Stimulated activated CD8-positive, alpha-beta memory T cell treated with anti-CD3 and anti-CD28 coated beads, Interleukin-7, amount 100 ng/mL, for 4 hours (primary cell): ENCODE measurements at places on chromosomes 7 and 10.

GRCh38 chr7:80679921-80680907 lies 41.8 kb downstream of the CD36 start:
- DNase-seq = no peak

DNA sequence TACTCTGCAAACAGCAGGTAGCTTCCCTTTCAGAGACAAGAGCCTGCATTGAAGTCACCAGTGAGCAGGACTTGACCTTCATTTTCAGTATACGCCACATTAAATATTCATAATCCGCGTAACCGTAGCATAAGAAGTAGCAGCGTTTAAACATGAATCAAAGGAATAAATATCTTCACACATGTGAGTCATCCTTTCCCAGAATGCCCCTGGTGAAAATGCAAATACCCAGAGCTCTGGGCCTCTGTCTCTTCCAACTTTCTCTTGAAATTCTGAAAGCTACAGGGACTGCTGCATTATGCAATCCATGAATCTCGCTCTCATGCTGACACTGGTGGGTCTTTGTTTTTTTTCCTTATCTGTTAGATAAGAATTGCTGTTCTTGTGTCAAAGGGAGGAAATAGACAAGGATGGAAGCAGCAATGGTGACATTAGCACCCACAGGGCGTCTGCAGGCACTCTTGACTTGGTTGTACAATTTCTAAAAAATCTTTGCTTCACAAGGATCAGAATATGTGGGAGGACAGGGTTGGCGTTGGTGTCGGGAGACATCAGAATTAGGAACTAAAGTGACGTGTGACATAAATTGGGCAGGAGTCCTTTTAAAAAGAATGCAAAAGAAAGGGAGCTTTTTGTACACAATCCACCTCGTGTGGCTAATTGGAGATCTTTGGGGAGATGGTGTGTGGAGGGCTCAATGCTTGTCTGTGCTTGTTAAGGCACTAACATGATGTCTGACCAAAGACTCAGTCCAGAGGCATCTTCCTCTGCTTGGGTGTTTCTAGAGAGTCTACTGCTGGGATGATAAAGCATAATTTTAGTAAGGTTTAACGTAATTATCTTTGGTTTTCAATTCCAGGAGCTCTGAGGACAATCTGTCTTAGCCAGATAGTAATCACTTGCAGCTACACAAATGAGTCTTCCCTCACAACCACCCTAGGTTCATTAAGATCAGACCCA lies 390.3 kb downstream of the KCNMA1 start:
- DNase-seq = no peak

GRCh38 chr10:23147035-23147434 lies 45.1 kb upstream of the PTF1A start:
- DNase-seq = no peak

GRCh38 chr10:103184615-103185014 lies 8.5 kb downstream of the NT5C2 start:
- DNase-seq = no peak

DNA sequence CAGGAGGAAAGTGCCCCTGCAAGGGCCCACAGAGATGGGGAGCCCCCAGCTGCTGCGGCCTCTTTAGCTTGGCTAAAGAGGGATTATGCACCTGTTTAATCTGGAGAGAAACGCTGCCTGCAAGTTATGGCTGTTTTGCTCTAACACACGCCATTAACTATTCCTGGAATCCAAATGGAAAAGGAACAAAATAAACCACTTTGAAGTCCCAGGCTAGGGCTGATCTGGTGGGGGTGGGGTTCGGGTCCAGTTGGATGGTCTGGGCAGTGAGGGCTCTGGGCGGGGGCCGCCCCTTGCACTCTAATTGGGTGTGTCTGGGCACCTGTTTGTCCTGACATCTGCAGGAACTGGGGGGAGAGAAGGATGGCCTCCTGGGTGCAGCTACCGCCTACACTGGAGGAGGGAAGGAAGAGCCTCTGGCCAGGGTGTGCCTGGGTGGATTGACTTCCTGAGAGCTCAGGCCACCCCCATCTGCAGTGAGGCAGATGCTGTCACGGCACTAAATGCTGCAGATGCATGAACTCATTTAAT lies 300.6 kb downstream of the ZEB1 start:
- no peak for DNase-seq

- no peak for DNase-seq
Observed at GRCh38 chr10:78336402-78336791, 302.7 kb downstream of the RPS24 start.

DNA sequence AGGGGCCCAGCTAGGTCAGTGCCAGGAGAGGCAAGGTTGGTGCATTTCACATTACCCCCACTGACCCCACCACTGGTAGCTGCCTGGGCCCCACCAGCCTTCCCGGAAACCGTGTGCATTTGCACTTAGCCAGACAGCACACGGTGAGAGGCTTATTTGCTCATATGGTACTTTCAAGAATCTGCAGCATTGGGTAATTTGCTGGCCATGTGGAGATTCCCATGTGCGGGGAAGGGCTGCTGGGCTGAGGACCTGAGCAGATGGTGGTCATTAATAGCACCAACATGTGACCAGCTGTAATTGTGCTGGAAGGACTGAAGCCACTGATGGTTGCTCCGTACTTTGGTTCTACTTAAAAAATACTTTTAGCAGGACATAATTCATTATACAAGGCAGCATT lies 323.8 kb downstream of the DPP6 start:
- no peak for DNase-seq

- no peak for DNase-seq
Observed at GRCh38 chr10:59400214-59400613, 37.9 kb upstream of the FAM13C start.

DNA sequence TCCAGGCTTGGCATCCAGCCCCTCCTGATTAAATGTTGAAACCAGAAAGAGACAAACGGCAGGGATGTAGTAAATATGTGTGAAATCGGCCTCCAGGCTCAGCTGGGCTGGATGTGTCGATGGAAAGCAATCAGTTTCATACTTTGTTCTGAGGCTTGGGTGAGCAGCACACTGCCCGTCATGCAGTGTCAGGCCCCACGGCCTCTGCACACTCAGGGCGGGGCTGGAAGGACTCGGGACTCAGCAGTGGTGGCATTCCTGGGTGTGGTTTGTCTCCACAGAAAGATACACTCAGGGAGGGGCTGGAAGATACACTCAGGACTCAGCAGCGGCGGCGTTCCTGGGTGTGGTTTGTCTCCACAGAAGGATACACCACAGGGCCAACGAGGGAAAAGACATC lies 22.0 kb downstream of the ADGRA1 start:
- DNase-seq = no peak

DNA sequence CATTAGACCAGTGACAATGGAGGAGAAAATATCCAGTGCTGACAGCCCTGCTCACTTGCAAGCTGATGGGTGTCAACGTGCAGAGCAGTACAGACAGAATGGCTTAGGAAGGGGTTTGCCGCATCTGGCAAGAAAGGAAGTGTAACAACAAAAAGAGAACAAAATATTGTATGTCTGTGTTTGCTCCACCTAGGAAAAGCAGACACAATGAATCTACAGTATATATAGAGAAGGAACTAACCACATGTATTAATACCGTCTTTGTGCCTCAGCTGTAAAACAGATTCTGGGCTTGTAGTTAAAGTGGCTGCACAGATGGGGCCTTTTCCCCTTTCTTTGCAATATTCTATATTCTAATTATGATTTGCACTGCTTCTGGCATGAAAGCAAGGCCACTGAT lies 281.1 kb upstream of the MEOX2 start:
- no peak for DNase-seq

GRCh38 chr10:101607124-101607523 lies 19.0 kb downstream of the DPCD start:
- DNase-seq = no peak

DNA sequence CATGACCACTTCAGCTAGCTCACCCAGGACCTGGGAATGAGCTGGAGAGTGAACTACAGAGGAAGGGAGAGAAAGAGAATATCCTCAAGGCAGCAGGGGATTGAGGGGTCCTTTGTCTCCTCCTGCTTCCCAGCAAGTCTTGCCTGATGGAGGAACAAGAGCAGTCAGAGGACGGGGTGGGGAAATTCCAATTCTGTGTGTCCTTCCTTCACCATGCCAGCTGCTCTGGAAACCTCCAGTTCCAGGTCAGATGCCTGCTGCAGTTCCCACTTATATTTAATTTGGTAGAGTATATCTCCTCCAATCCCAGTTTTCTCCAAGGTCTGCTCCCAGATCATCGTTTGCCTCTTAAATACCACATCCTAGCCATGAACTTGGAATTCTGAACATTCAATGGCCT lies 21.4 kb upstream of the LEP start:
- DNase-seq = no peak

DNA sequence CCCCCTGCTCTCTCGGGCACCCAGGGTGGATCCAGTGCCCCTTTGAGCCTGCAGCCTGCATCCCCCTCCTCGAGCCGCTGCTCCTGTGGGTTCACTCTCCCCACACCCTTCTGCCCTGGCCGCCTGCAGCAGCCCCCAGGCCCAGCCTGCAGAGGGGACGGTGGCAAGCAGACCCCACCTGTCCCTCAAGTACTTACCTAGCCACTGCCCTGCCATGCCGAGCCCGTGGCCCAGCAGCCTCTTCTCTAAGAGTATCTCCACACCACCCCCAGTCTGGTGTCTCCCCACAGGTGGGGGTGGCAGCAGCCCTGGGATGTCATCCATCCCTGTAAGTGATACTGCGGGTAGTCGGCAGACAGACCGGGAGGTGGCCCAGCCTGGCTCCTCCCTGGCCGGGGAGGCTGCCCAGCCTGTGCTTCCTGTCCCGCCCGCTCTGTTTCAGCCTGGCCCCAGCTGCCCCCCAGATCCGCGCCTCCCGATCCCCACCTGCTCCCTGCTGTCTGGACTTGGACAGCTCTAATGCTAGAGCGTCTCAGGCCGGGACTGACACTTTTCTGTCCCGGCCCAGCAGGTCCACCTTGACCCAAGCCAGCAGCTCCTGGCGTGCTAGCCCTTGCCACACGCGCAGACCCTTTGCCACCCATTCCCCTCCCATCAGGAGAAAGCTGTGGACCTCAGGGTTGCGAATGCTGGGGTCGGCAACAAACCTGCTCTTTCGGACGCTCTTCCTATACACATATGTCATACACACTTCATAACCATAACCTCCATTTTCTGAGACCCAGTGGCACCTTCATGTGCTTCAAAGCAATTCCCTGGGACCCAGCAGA lies 25.0 kb downstream of the YKT6 start:
- no peak for DNase-seq

GRCh38 chr10:43238462-43238861 lies 28.4 kb downstream of the RASGEF1A start:
- DNase-seq = no peak

DNA sequence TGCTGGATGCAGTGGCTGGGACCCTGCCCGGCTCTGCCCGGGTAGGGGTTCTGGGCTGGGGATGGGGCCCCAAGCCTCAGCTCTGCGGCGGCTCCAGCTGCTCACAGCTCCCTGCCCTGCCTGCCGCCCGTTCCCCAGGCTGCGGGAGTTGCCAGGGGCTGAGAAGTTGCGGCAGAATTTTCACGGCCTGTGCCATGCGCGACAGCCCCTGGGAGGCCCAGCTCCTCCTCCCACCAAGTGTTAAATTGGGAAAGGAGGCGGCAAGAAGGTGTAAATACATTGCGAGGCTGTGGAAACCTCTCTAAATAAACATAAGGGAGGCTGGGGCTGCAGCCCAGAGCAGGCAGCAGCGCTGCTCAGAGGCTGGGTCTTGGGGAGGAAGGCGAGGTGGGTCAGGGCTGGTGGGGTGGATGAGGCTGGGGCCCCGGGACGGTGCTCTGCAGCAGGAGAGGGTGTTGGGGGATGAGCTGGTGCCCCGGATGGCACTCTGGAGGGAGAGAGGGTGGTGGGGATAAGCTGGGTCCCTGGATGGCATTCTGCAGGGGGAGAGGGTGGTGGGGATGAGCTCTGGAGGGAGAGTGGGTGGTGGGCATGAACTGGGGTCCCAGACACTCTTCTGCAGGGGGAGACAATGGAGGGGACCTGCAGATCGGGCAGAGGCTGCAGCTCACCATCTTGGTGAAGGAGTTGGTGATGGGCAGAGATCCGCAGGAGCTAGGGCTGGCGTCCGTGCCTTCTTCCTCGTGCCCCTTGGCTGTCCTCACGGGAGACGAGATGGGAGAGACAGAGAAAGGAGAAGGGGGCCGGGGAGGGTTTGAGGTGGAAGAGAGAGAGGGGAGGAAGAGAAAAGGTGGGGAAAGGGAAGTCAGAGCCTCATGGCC lies 85.5 kb upstream of the GNA12 start:
- DNase-seq = no peak

- DNase-seq = no peak
Observed at GRCh38 chr10:104472957-104473745, 119.5 kb downstream of the CFAP58 start.

DNA sequence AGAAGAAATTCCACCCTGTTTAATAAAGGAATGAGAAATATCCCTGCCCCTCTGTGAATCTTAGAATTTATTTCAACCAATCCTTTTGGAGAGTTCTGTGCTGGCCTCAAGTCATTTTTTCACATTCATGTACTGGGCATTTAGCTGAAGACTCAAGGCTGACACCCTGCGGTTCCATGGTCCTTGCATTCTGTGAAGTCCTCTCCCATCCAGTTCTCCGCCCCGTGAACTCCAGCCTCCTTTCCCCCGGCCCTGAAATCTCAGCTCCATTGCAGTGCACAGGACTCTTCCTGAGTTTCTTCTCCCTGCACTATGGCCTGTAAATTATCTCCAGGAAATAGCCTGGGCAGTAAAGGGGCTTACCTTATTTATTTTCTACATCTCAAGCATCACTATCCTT lies 183.0 kb upstream of the KCND2 start:
- DNase-seq = no peak

DNA sequence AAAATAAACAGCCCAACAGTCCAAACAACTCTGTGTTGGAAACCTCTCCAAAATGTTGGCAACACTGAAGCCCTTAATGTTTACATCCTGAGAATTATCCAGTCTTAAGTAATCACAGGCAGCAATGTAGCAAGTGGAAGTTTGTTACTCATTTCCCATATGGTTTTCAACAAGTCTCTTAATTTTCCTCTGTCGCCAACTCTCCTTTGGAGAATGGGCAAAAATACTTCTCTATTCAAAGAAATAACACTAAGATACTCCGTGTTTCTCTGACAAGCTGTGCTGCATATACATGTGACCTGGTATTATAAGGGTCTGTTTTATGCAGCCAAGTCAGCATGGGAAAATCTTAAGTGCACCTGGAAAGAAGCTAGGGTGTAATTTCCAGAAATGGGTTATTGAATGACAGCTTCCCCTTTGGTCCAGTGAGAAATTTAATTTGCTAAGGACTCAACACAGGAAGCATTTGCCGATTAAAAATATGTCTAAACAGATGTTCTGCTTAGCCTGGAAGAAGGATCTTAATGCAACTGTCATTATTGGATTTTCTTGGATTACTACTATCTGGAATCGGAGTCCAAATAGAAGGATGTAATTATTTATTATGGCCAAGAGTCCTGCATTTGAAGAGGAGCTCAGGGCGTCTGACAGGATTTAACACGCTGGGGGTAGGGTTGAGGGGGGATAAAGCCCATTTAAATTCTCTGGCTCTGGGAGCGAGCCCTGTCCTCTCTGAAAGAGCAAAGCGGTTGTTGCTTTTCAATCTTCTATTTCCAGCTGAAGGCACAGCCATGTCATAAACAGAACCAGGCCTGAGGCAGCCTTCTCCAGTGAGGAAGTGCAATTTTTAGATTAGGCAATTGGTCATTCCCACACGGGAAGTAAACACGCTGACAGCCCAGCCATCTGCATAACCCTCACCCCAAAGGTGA lies 73.1 kb downstream of the TLL2 start:
- no peak for DNase-seq

- DNase-seq = no peak
Observed at GRCh38 chr7:121077165-121077630, 88.7 kb downstream of the CPED1 start.

- DNase-seq = no peak
Observed at GRCh38 chr7:92368741-92369140, 78.5 kb upstream of the GATAD1 start.
